ENCODE measurements at places on chromosomes 3 and 15.

DNA sequence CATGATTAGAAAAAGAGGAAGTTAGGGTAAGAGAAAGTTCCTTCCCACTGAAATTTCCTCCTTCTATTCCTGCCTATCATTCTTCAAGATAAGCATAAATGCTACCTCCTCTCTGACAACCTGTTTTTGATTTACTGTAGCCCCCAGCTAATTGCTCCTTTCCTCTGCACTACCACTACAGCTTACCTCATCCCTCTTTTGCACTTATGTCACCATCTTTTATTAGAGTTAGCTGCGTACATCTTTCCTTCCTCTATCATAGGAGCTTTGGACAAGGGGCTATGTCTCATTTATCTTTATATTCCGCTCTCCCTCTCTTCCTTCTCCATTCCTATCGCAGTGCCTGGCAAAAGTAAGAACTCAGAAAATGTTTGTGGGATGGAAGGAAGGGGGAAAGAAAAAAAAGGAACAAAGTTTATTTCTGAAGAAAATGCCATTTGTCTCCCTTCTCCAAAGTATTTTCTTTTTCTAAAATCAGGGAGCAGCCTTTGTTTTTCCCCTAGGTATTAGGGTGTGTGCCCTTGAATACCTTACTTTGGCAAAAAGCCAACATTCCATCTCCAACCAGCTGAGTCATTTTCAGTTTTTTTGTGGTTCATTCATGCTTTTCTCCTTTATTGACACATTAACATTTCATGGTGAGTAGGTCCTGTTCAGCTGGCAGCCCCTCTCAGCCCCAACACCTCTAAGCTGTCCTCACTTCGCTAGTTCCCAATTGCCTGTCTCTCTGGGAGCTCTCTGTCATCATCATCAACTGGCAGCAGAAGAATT is 87.6 kb upstream of the SOX2 start:
- no peak for DNase-seq

DNA sequence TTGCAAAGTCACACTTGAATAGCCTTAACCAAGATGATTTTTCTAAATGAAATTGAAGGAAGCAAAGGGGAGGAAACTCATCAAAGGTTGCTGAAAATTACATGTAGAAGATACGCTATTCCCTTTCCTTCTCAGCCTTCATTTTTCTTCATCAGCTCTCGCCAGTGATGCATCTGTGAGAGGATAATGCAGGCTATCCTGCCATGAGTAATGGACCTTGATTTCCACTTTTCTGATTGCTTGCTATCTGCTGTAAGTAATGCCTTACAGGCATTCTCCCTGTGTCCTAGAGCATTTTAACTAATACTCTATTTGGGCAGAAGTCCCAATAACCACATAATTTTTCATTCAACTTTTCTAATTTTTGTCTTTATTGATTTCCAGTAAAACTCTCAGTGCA is 162.6 kb downstream of the BBX start:
- no peak for DNase-seq

GRCh38 chr15:34621675-34622074 is 38.2 kb upstream of the GOLGA8B start:
- no peak for DNase-seq

DNA sequence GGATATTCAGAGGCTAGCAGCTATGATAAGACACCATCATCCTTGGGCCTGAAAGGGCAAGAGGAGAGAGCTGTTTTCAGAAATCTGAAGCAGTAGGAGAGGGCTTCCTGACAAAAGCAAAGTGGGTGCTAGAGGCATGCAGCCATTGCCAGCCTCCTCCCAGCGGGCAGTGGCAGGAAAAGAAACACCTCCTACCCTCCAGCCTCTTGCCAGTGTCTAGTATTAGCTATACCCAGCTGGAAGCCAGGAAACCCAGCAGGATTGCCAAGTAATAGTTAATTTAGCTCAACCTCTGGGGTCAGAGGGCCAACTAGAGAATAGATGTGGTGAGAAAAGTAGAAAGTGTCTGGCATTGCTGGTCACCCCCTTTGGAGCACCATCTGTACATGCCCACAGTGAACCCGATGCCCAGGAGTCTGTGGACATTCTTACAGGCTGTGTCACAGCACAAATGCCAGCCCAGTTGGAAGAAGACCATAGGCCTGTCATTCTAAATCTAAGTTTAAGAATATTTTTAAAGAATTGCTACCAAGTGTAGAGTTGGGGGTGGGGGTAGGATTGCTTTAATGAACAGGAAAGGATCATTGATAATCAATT is 85.3 kb downstream of the HCN4 start:
- no peak for DNase-seq

DNA sequence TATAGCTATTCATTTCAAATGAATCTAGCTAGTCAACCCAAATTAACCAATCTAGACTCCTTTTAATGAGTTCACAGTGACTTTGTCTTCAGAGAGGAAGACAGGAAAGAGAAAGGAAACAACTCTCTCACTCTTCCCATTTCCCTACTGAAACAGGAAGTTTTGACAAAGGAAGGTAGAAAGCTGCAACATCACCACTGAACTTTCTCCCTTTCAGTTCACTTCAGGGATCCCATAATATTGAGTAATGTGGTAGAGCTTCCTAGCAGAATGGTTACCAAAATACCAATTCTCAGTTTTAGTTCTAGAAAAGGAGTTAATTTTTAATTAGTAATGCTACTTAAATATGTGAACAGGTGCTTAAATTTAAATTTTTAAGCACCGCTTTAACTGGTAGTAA is 7.5 kb downstream of the VPS13C start:
- no peak for DNase-seq

- DNase-seq = no peak
These were observed 84.7 kb upstream of the THBS1 start for GRCh38 chr15:39495871-39496840.

DNA sequence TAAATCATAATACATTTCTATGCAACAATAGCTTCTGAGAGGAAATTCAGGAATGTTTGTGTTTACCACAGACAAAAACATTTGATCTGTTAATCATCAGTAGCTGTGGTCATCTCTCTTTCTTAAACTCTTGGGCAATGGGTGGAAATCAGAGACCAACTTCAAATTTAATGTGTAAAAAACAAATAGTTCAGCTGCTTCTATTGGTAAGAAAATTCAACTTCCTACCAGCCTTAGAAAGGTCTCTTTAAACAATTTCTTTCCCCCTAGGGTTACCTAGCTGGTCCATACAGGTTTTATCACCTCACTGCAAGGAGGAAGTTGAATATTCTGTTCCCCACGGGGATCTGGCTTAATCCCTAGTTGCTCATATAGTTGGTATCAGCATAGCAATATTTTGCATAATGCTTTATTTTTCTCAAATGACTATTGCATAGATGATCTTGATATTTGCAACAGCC is 20.3 kb upstream of the PPP4R2 start:
- no peak for DNase-seq

Measured in AG04450 (cell line).